Coronary artery (tissue), 2 donors: ENCODE measurements at places on chromosomes 4 and X.

- DNase-seq = no peak
These were observed 219.1 kb downstream of the NR3C2 start for GRCh38 chr4:148222991-148223660.

DNA sequence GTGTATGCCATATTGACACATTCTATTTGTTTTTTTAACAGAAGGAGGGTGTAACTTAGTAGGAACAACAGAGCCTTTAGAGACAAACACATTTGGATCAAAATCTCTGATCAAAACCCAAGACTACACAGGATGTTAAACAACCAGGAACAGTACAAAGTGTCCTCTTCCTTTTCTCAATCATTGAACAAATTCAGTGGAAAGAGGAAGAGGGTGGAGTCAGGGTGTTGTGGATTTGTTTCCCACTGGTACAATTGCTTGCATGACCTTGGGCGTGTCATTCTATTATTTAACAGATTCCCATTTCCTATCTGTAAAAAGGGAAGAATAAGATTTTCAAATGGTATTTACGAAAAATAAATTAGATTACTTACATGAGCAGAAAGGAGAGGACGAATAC is 1162.8 kb upstream of the PRKX start:
- DNase-seq = no peak

DNA sequence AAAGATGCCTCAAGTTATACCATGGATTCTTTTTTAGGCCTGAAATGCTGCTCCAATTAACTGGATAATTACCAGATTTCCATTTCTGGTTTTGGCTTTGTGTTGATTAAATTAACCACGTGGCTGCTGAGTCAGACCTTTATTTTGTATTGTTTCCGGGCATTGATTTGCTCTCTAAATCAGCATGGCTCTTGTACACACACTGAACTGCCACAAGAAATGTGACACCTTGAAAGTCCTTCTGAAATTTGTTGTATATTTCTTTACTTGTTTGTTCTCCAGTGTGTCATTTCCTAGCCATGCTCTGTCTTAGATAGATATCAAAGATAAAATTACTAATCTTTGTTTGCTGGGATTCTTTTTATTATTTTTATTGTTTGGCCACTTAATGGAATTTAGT is 11.7 kb downstream of the MTTP start:
- DNase-seq = no peak

- DNase-seq = no peak
These were observed 41.9 kb downstream of the LEF1 start for GRCh38 chr4:108126806-108127205.

- DNase-seq = no peak
These were observed 114.5 kb downstream of the TMA16 start for GRCh38 chr4:163609019-163609418.

- DNase-seq = no peak
These were observed 2.4 kb upstream of the HOPX start for GRCh38 chr4:56683455-56683854.

- DNase-seq = no peak
These were observed 1600.8 kb downstream of the ARAP2 start for GRCh38 chr4:34643476-34643875.

GRCh38 chrX:1213971-1214370 is 1.5 kb upstream of the CRLF2 start:
- no peak for DNase-seq

GRCh38 chrX:110008011-110008635 is 5.2 kb downstream of the TMEM164 start:
- DNase-seq = no peak

GRCh38 chr4:10120943-10121567 is 4.5 kb upstream of the WDR1 start:
- DNase-seq = no peak

DNA sequence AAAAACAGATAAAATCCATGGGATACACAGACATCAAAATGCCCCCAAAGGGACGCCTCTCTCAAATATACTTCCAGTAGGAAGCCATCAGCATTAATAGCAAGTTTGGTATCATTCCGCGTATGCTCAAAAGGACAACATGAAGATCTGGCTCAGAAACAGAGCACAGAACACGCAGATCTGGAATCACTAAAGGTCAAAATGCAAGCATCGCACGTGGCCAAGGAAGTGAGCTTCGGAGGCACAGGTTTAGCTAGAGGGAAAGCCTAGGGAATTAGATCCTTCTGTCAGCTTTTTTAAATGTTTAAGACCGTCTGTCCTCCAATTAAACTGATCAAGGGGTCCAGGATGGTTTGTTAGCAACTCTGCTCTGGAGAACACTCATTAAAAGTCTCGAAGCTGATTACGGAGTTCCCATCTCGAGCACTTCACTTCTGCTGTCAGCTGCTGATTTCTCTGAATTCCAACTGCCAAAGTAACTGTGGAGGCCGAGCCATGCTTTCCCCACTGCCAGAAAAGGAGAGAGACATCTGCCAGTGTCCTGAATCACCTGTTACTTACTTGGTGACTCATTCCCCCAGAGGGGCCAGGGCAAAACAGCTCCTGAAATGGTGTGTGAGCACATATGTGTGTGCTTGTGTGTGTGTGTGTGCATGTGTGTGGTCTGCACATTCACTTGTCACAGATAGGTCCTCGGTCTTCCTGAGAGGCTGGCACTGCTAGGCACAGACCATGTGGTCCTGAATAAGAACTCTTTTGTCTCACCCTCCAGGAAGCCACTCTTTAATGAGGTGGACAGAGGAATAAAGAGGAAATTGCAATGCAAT is 177.7 kb upstream of the PPARGC1A start:
- no peak for DNase-seq

DNA sequence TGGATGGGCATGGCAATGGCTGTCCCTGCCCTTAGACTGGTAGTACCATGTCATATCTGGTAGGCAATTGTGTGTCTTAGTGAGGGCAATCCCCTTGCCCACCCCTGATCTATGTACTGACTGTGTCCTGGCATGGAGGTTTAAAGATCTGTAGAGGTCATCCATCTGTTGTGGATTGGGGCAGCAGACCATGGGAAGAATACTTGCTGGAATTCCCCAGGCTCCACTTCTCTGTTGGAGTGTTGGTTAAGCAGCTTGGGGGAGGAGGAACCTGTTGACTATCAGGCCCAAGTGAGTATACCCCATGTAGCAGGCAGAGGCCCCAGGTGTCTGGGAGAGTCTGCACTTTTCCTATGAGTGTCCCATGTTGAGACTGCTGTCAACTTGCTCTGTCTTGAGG is 246.7 kb upstream of the DIPK2B start:
- DNase-seq = no peak

DNA sequence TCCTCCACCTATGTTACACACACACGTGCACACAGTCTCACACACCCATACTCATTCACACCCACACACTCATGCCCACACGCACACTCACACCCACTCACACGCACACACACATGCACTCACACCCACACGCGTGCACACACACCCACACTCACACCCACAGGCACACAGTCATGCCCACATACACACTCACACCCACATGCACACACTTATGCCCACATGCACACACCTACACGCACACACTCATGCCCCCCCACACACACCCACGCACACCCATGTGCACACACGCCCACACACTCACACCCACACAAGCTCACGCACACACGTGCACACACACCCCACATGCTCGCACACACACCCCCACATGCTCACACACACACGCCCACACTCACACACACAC is 140.0 kb downstream of the F11 start:
- no peak for DNase-seq

GRCh38 chr4:1378559-1379231 is 27.5 kb downstream of the NKX1-1 start:
- DNase-seq = no peak

GRCh38 chrX:106710771-106711170 is 15.7 kb upstream of the RNF128 start:
- DNase-seq = no peak

- no peak for DNase-seq
These were observed 230.7 kb downstream of the NR3C2 start for GRCh38 chr4:148211533-148211932.

DNA sequence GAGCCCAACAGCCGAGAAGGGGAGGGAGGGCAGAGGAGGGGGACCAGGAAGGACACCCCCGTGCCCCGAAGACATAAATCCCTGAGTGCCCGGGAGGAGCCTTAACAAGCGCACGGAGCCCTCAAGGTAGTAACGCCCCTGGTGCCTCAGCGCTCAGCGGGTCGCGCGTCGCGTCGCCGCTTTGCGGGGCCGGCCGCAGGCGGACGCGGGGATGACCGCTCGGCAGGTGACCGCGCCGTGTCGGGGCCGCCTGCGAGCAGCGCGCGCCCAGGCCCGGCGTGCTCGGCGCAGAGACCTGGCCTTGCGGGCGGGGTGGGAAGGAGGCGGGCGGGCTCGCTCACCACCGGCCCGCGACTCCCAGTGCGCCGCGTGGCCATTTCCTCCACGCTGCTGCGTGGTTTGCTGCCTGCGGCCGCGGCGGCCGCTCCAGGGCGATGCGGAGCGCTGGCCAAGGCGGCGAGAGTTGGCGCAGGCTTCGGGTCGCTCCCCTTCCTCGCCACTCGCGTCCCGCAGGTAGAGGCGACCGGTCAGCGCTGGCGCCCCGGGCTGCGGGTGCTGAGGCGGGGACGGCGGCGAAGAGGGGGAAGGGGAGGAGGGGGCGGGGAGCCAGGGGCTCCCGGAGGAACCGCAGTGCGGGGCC is 632 bp downstream of the CCSER1 start:
- no peak for DNase-seq
